ENCODE measurements at places on chromosomes 16 and 17.
A peak's percentile ranks its signal among the peaks of the same experiment; 100 is the strongest.

DNA sequence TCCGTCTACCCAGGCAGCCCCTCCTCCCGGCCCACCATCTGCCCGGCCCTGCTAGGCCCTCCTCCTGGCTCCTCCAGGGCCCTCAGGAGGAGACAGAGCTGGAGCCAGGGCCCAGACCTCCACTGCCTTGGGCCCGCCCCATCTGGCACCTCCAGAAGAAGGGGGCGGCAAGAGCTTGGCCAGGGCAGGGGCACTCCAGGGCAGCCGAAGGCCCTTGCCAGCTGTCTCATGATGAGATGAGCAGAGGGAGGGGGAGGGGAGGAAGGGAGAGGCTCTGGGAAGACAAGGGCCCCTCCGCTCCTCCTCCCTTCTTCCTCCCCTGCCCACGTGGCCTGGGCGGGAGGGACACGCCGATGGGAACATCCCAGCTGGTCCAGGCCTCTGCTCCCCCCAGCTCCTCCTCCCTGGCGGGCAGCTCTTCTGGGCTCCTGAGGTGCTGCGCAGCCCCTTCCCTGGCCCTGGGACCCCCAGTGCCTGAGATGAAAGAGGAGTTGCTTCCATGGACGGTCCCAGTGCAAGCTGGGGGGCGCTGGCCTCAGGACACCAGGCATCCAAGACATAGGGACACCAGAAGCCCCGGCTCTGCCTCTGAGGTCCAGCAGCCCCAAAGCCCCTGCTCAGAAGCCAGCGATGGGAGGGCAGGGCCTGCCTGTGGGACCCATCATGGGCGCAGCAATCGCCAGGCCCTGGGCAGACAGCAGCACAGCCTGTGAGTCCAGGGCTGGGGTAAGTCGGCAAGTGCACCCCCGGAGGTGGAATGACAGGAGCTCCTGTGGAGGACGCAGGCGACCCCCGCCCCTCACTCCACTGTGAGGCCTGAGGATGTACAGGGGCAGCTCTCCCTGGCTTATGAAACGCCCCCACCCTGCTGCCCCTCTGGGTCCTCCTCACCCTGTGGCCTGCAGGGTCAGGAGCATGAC, 23.6 kb upstream of the ENPP7 start:
- DNase-seq, result no peak

DNA sequence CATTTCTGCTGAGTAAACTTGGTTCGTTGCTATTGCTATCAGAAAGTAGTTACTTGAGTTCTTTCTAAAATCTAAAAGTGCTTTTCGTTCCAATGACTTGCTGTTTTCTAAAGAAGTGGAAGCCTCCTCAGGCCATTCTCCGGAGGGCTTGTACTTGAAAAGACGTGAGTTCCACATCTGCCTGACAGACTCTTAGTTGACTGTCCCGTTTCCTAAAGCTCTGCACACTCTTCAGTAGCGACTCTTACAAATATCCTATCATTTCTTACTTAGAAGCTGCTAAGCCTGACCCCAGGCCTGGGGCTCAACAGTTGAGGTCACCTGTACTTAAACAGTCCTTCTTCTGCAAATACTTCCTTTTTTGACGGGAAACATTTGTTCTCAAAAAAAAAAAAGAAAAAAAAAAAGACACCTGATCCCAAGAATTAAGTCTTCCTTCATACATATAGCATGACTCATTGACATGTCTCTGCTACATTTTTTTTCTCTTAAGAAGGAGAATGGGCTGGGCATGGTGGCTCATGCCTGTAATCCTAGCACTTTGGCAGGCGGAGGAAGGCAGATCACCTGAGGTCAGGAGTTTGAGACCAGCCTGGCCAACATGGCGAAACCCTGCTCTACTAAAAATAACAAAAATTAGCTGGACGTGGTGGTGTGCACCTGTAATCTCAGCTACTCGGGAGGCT, 61.5 kb downstream of the DHRS7C start:
- peak; percentile 7 for DNase-seq

- DNase-seq, result no peak
Observed at GRCh38 chr17:21458054-21458453, 81.9 kb downstream of the KCNJ12 start.

- peak; percentile 66 for DNase-seq
Observed at GRCh38 chr17:67469208-67469980, 92.3 kb downstream of the PITPNC1 start.

- no peak for DNase-seq
Observed at GRCh38 chr16:77541165-77541564, 106.3 kb upstream of the ADAMTS18 start.

GRCh38 chr16:31064882-31065461, 9.1 kb downstream of the ZNF668 start:
- DNase-seq, result peak; percentile 87

DNA sequence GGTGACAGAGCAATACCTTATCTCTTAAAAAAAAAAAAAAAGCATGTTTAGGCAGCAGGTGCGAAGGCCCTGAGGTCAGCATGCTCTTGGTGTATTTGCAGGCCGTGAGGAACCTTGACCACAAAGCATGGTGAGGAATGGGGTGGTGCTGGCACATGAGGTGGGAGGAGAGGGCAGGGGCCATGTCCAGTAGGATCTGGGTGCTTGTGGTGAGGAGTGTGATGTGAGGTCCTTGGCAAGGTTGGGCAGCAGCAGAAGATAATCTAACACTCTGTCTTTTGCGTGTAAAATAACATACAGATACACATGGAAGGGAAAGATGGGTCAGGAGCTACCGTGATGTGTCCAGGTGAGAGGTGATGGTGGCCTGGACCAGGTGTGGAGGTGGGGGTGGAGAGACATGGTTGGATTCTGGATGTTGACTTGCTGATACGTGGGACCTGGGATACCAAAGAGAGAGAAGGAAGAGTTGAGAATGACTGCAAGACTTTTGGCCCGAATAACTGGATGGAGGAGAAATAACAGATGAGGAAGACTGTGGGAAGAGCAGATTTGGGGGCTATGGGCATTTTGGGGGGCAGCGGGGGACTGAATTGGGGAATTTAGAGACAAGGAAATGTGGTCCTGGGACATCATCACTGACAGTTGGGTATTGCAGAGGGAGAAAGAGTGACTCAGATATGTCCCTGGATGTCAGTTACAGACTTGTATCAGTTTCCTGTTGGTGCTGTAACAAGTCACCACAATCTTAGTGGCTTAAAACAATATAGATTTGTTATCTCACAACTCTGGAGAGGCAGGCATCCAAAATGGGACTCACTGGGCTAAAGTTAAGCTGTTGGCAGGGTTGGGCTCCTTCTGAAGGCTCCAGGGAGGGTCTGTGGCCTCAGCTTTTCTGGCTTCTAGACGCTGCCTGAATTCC, 274.9 kb downstream of the HAPSTR1 start:
- no peak for DNase-seq

DNA sequence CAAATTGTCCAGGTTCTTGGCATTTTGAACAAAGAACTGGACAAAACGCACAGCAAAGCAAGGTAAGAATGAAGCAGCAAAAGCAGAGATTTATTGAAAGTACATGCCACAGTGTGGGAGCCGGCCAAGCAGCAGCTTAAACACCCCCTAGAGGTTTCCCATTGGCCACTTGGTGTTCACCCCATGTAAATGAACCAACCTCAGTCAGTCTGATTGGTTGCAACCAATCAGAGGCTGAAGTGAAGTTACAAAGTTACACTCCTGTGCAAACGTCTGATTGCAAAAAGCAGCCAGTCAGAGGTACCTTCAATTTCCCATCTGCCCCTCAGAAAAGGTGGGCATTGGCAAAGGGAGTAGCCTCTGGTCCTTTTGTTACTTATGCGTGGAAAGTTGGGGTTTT, 8.8 kb upstream of the ZNF263 start:
- DNase-seq, result peak; percentile 15

GRCh38 chr16:86975445-86975844, 341.7 kb downstream of the C16orf95 start:
- DNase-seq, result peak; percentile 99

GRCh38 chr16:47480410-47480809, 19.3 kb downstream of the PHKB start:
- DNase-seq, result no peak

GRCh38 chr16:56617212-56618085, 8.1 kb upstream of the MT1E start:
- peak; percentile 58 for DNase-seq

DNA sequence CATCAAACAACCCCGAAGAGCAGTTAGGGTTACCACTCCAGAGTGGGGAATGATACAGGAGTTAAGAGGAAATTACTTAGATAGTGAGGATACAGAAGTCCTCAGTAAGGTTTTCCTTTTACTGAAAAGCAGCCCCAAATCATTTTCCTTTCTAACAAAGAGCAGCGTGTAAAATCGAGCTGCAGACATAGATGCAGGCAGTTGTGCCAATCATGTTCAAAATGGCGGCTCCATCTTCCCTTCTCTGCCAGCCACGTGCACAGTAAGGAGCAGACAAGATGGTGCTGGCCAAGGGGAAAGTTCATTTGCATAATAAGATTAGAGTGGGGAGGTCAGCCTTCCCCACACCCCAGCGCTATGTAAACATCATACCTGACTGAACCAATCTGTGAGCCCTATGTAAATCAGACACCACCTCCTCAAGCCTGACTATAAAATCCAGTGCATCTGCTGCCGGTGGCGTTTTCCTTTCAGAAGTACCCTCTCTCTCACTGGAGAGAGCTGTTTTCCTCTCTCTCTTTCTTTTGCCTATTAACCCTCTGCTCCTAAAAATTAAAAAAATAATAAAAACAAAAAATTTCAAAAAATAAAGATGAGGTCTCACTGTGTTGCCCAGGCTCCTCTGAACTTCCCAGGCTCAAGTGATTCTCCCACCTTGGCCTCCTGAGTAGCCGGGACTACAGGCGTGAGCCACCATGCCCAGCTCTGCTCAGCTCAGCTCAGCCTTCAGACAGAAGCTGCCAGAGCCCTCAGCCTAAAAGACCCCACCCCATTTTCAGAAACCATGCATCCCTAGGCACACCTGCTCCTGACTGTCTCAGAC, 2.6 kb upstream of the SRL start:
- DNase-seq, result no peak

GRCh38 chr16:6190776-6191175, 1093.2 kb upstream of the EEF2KMT start:
- DNase-seq, result no peak

DNA sequence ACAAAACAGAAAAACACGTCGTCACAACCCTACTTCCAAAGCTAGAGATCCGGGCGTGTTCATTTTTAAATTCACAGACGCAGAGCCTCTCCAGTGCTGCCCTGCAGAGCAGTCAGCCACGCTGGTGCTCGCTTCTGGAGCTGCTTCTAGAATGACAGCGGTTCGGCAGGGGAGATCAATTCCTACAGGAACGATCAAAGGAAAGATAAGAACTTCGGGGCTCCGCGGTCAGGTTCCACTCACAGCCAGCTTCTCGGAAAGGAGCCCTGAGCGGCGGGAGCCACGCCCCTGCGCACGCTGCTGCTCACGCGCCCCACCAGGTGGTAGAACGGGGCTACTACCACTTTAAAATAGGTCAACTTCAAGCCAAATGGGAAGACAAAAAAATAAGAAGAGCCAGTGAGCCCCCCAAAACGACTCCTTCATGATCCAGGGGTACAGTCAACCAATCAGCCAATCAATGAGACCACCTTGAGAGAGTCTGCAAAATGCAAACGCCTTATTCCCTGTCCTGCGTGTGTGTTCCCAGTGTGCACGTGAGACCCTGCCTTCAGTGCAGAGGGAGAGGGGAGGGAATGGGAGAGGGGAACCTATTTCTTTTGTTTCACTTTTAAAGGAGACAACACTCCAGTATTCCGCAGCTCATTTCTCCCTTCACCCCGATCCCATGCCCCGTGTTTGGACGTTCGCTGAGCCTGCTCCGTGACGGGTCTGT, 209.7 kb downstream of the RBFOX3 start:
- DNase-seq, result peak; percentile 79

DNA sequence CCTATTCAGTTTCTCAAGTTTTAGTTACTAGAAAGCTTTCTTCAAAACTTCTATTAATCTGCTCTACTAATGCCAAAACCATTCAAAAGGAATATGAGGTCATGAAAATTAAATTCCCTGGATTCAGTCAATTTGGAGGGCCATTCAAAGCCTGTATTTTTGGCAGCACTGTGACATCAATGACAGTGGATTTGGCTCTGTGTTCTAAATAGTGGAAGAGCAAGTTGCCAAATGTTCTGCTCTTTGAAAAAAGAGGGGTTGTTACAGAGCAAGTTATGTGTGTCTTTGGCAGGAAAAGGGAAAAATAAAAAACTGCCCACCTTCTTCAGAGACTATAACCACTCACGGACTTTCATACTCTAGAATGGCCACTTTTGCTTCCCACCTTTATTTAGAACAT, 3.2 kb upstream of the C16orf46 start:
- DNase-seq, result no peak

DNA sequence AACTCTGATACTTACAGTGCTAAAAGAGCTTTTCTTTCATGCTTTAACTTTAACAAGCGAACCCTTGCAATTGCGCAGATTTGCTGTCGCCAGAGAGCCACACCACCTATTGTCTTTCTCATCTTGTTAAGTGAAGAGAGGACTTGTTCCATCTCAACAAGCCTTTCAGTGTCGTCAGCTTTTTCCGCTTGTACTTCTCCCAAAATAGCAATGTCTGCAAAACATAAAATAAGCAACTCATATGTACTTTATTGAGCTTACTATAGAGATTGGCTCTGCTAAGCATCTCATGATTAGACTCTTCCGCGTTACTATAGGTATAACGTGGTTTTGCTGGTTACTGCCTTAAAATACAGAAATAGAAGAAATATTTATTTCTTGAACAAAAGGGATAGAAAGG, 51.9 kb downstream of the ABCA8 start:
- no peak for DNase-seq

DNA sequence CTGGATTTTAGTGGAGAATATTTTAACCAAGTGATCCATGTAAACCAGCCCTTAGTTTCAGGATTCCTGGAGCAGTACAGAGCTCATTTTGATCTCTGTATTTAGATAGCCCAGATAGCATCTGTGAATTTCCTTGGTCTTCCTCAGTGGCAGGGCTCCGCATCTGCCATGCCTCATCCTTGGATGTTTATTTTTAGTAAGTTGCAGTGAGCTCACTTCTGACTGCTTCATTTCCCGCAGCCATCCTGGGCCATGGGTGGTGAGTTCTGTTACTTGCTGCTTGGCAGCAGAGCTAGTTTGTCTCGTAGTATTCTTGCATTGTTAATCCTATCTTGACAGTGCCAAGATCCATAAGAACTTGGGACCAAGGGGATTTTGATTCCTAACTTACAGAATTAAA, 33.7 kb downstream of the IST1 start:
- DNase-seq, result peak; percentile 68

- peak; percentile 89 for DNase-seq
Observed at GRCh38 chr17:7280519-7281073, 922 bp upstream of the SLC2A4 start.

DNA sequence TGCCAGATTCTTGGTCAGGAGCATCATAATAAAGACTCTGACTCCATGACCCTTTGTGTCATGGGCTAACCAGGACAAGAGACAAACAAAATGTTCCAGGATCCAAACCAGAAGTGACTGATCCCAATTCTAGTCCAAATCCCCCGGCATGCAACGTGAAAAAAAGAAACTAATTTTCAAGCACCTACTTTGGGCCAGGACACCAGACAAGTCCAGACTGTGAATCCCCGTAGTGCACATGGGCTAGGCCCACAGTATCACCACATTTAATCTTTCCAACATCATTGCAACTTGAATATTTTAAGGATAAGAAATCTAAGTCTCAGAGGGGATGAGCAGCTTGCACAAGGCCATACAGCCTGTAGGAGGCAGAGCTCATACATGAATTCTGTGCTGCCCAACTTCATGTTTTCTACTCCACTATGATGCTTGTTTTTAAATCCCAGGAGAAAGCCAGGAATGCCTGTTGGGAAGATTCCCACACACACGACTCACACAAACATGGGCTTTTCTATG, 365.7 kb downstream of the NPIPA8 start:
- DNase-seq, result no peak
